ENCODE measurements at places on chromosomes 3 and 15. TPM values are rescaled to one million over a fixed set of nuclear protein-coding genes. Genes with fewer than 3 reads are reported as not detected.

Gene STIMATE
- total RNA-seq = 16.3 TPM

Gene CFAP91
- 8.8 TPM for total RNA-seq

DNA sequence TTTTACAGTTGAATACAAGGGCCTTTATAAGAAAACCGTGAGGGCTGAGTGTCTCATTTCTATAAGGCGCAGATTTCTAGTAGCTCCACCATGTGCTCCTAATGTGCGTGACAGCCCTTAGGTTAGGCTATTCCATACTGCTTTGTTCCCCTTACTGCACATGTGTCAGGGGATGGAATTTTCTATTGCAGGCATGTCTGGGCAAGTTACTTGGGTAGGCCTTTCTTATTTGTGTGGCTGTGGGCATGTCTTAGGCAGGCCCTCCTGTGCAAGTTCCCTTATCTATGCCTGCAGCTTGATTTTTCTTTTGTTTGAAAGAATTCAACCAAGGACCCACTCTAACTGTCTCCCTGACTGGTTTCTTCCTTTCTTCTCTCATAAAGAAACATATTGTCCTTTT is 434.2 kb upstream of the CNTN3 start:
- no peak for DNase-seq

- no peak for DNase-seq
These were observed 20.6 kb upstream of the ADCY5 start for GRCh38 chr3:123469323-123469995.

DNA sequence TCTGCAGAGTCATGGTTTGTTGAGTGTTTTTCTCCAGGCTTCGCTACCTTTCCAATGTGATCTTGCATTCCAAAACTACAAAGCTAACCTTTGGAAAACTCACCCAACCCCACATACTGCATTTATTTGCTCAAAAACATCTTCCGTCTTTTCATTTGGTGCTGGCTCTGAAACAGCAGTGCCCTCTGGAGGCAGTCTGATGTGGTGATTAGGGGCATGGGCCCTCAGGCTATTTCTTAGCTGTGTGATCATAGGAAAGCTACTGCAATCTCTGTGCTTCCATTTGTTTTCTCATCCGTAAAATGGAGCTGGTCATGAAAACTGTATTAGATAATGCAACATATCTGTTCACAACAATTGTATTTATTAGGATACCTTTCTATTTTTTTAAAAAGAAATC is 47.0 kb downstream of the MTHFS start:
- DNase-seq = peak; percentile 20

Gene NEDD4
- 11.6 TPM for total RNA-seq

DNA sequence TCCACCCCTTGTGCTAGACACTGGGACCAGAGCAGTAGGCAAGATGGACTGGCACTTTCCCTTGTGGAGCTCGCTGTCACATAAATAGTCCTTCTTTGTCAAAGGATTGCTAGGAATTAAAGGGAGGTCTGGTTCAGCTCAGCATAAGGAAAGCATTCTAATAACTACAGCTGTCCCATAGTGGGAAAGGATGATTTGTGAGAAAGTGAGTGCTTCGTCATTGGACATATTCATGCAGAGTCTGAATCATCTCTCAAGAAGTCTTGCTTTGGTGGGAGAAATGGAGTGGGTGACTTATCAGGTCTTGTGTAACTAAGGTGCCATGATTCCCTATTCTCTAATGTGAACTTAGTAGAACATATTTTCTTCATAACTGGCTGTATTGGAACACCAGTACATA is 14.7 kb downstream of the PPARG start:
- DNase-seq = no peak

Gene AGBL1
- 0.55 TPM for total RNA-seq

DNA sequence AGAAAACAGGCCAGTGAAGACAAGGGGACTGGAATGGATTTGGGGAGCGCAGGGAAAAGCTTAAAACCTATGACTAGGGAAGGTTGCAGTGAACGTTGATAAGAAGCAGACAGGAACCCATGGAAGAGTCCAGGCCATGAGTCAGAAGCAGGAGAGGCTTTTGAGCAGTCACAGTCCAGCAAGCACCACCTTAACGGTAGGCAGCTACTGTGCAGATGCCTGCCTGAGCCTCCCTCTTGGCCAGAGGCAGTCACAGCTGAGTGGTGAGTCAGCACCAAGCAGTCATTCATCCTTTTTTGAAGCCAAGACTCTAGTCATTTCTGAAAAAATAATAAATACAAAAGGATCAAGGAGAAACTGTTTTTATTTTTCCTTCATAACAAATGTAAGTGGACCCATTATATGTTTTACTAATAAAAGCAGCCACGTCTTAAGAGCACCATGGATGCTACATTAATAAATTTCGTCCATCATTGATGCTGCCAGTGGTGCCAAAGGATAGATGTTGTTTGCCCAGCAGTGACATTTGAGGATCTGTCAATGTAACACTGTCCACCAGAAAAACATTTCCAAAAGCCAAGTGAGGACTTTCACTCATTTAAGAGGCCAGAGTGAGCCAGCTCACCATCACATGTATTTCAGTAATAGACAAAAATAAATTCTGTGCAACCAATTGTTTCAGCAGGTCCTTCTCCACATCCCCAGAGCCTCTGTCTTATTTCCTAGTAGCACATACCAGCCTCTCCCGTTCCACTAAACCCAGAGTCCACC is 42.1 kb upstream of the ACTC1 start:
- DNase-seq = no peak

- DNase-seq = no peak
These were observed 6.6 kb upstream of the LOXL1 start for GRCh38 chr15:73919706-73920105.

DNA sequence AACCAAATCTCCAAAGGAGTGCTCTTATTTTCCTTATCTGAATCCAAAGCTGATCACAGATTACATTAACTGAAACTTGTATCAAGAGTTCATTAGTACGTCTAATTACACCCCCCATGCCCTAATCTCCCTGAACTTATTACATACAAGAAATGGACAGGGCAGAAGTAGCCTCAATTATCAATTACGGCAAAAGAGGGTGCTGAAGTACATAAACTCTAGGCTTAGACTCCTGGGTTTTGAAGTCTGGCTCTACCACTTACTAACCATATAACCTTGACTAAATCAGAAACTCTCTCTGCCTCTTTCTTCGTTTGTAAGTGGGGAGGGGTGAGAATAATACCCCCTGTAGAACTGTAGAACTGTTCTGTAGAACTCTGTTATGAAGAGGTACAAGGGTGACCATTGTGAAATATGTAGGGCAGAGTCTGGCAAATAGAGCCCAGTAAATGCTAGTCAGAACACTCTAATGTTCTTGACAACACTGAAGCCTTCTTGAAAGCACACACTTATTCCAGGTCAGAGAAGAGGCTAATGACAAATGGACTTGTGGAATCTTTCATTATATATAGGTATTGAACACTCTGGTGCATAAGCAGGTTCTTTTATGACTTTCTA is 19.6 kb upstream of the OR5K4 start:
- DNase-seq = no peak

Gene SEMA3B
- 41.2 TPM for total RNA-seq

- DNase-seq = no peak
These were observed 349.4 kb downstream of the CNTN3 start for GRCh38 chr3:74265069-74265468.

GRCh38 chr3:16767006-16767405 is 117.7 kb upstream of the PLCL2 start:
- DNase-seq = no peak

GRCh38 chr3:20186600-20187004 is 596 bp upstream of the SGO1 start:
- DNase-seq = no peak

- no peak for DNase-seq
These were observed 12.4 kb downstream of the GYG1 start for GRCh38 chr3:149003653-149004305.

Gene REC114
- not detected for total RNA-seq

- DNase-seq = no peak
These were observed 192.5 kb upstream of the LINGO1 start for GRCh38 chr15:77825252-77825542.

DNA sequence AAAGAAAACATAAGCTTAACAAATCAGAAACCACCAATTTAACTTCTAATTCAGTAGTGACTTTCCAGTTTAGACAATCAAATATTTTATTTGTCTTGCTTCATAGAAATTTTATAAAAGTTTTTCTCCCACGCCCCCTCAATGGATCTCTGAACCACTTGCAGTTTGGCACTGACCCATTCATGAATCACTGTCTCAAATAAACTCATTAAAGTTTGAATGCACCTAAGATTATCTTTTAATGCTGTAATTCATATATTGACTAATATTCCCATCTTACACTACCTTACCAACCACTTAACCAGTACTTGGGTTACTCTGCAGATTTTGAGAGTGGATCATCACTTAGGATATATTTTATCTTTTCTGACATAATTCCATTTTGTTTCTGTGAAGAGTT is 880.2 kb downstream of the OTOL1 start:
- DNase-seq = no peak

GRCh38 chr3:58072763-58073130 is 64.5 kb downstream of the FLNB start:
- no peak for DNase-seq

DNA sequence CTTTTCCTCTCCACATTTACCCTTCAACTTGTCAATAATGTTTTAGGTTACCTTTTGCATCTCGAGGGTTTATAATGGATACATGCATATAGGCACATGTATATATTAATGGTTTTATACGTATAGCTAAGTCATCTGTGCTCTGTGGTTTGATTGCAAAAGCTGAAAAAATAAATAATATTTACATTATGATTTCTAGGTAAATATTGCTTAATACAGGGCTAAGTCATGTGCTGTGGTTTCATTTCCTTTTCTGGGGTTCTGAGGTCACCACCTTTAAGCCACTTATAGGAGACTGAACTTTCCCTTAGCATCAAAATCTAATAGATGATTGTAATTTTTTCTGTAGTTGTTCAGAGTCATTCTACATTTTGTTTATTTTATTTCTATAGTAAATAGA is 33.1 kb downstream of the LPP start:
- no peak for DNase-seq

GRCh38 chr15:95884276-95884675 is 446.2 kb upstream of the NR2F2 start:
- no peak for DNase-seq

Gene ANKRD34C
- 0.99 TPM for total RNA-seq

GRCh38 chr3:161560008-161560637 is 63.5 kb downstream of the OTOL1 start:
- DNase-seq = peak; percentile 64

DNA sequence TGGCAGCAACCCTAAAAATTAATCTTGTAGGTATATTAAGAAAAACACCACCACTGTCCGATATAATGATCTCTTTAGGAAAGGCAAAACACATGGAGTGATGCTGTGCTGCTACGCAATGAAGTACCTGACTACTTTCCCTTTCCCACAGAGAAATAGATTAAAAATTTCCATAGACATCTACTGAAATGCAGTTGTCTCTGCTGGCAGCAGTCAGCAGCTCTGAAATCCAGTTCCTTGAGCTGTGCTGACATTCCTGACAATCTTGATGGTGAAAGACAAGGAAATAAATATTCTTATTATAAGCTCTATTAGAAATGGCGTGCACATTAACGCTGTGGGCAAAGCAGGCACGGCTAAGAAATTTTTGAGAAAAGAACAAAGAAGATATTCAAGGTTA is 287.6 kb downstream of the IL5RA start:
- DNase-seq = no peak

GRCh38 chr3:119542168-119542767 is 17.1 kb downstream of the CD80 start:
- DNase-seq = no peak

DNA sequence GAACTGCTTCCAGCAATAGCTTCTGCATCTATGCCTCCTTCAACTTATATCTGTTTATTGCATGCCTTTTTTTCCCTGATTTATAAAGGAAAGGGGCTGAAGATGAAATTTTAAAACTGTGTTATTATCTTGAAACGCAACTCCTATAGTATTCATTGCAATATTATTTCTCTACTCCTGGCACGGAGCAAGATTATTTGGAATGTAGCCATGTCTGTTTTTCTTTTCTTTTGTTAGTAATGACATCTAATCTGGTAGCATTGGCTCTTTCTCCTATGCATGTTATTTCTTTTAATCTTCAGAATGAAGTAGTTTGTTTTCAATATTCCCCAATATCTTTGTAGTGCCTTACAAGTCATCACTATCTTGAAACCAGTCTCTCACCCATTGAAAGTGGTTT is 33.6 kb downstream of the KCNMB2 start:
- no peak for DNase-seq

- DNase-seq = no peak
These were observed 99.6 kb downstream of the SLC25A26 start for GRCh38 chr3:66320390-66320789.

DNA sequence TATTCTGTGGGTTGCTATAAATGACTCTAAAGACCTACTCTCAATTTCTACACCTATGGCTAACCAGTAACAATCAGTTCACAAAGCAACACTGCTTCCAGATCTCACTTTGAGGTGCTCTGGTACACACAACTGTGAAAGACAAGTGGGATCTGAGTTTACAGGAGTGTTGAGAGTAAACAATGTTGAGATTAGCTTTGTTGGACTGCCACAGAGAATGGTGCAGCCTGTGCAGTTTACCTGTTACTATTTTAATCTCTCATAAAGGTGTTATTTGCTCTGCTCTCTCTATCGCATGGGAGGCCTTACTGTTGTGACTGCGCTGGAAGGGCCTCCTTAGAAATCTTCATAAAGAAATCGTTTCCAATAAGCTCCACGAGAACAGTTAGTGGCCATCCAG is 112.0 kb downstream of the SOX2 start:
- DNase-seq = no peak

- no peak for DNase-seq
These were observed 6.1 kb downstream of the ATG3 start for GRCh38 chr3:112555535-112556170.

- DNase-seq = peak; percentile 57
These were observed 562 bp downstream of the NEO1 start for GRCh38 chr15:73052653-73053397.

DNA sequence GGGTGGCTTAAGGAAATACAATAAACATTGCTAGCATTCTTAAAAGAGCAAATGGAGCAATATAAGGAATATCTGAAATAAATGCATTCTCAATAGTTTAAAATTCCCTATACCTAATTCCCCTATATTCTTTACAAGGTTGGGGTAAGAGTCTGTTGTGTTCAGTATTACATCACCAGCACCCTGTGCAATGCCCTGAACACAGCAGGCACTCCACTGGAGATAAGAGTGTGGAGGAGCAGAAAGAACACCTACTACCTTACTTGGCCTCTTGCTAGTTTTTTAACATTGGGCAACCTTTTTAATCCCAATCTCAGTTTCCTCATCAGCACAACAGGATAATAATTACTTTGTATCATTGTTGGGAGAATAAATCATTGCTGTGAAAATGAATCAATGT is 140.2 kb upstream of the PLXND1 start:
- DNase-seq = no peak

- peak; percentile 43 for DNase-seq
These were observed 47.8 kb upstream of the ADGRG7 start for GRCh38 chr3:100561459-100562158.

Gene GPR176
- total RNA-seq = 13.7 TPM

- no peak for DNase-seq
These were observed 20.9 kb downstream of the ALDH1L1 start for GRCh38 chr3:126159476-126159875.

Gene GNAT1
- total RNA-seq = not detected

Gene FAM107A
- total RNA-seq = 15.2 TPM

GRCh38 chr3:149816986-149817385 is 4.0 kb downstream of the RNF13 start:
- DNase-seq = no peak

Gene CCNB2
- total RNA-seq = 15.5 TPM

Measured in spinal cord (tissue), 10 donors.